ENCODE measurements at places on chromosomes 7 and 10.

DNA sequence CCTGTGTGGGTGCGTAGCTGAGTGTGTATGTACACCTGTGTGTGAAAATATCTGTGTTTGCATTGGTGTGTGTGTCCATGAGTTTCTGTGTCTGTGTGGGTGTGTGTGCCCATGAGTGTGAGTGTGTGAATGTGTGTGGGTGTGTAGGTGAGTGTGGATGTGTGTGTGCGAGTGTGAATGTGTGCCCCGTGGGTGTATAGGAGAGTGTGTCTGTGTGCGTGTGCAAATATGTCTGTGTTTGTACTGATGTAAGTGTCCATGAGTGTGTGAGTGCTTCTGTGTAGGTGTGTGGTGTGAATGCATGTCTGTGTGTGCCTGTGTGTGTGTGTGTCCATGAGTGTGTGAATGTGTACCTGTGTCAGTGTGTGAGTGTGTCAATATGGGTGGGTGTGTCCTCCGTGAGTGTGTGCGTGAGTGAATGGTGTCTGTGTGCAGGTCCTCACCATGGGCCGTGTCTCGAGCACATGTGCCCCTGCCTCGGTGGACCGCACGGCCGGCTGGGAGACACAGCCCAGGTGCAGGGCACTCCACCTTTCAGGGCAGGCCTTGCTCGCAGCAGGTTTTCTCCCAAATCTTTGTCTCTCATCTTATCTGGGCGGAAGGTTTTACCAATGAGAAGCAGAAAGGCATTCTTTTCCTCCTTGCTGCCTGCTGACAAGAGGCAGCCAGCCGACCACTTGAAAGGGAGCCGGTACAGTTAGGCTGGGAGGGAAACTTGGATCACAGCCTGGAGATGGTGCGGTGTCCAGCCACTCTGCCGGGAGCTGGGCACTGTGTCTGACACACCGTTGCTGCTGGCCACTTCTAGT, 107.1 kb upstream of the FAM20C start:
- DNase-seq = no peak

DNA sequence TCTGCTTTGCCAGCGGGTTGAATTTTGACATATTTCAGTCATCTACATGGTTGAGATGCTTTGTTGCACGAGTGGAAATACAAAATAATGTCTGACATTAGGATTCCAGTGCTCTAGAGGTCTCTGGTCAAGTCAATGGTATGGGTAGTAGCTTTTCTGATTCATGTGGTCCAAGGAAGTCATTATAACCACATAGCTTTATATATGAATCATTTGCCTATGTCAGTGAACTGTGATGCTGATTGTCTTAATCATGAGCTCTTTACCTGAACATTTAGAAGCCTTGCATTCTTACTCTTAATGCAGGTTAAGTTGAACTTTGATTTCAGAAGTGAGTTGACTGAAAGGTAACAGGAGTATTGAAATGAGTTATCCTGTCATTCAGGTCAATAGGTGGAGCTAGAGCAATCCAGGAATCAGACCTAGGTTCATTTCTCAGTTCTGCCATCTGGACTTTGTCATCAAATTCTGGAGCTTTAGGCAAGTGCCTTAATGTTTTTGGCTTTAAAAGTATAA, 3.3 kb downstream of the MAPK8 start:
- no peak for DNase-seq

- DNase-seq = peak; percentile 89
These were observed 58.5 kb downstream of the LGI1 start for GRCh38 chr10:93816123-93816747.

DNA sequence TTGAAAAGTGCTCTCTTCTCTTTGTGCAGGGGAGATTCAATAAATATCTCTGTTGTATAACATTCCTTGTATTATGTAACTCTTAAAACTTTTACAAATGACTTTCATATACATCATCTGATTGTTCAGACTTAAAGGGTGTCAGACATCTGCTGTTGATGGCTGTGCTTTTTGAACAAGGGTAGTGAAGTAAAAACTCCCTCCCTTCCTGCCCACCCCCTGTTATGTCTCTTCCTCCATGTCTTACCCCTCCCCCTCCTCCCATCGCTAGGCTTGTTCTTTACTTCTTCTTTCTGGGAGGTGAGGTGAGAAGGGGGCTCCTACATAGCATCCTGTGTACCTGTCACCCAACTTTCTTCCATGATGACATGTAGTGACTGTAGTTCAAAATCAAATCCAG, 23.4 kb upstream of the ABCB4 start:
- no peak for DNase-seq

GRCh38 chr10:128049226-128050120, 76.8 kb downstream of the MKI67 start:
- peak; percentile 44 for DNase-seq

- DNase-seq = no peak
These were observed 83.8 kb downstream of the PDGFA start for GRCh38 chr7:435630-436366.

DNA sequence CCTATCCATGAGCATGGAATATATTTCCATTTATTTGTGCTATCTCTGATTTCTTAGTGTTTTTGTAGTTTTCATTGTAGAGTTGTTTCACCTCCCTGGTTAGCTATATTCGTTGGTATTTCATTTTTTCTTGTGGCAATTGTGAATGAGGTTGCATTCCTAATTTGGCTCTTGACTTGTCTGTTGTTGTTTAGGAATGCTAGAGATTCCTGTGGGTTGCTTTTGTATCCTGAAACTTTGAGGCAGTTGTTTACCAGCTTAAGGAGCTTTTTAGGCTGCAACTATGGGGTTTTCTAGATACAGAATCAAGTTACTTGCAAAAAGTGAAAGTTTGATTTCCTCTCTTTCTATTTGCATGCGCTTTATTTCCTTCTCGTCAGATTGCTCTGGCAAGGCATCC, 304.7 kb upstream of the GRM3 start:
- no peak for DNase-seq

DNA sequence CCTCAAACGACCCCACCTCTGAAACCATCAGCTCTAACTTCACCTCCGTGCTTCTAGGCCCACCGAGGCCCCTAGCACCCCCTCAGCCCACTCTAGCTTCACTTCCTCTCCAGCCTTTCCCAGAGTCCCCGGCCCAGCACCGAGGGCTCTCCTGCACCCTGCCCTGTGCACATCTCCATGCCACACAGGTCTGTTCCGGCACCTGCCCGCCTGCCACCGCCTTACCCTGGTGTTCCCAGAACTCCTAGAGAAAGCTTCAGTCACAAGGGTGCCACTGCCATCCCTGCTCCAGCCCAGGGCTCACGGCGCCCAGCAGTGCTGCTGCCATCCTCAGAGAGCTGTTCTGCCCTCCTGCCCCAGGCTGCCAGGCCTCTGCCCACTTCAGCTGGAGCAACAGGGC, 61.3 kb upstream of the INSIG1 start:
- peak; percentile 27 for DNase-seq

DNA sequence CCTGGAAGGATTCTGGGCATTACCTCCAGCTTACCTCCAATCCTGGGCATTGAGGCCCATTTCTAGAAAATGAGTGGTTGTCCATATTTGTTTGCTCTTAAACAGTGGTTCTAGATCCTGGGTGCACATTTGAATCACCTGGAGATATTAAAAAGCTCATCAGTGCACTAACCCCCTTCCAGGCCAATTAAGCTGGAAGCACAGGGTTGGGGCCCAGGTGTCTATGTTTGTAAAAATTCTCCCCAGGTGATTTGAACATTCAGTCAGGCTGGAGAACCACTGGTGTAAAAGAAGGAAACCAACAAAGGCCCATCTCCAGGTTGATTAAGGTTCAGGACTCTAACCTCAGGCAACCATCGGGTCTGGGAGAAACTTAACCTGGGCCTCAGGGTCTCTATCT, 102.6 kb upstream of the NANOS1 start:
- no peak for DNase-seq

- DNase-seq = no peak
These were observed 14.5 kb upstream of the ZNF777 start for GRCh38 chr7:149475121-149476045.

DNA sequence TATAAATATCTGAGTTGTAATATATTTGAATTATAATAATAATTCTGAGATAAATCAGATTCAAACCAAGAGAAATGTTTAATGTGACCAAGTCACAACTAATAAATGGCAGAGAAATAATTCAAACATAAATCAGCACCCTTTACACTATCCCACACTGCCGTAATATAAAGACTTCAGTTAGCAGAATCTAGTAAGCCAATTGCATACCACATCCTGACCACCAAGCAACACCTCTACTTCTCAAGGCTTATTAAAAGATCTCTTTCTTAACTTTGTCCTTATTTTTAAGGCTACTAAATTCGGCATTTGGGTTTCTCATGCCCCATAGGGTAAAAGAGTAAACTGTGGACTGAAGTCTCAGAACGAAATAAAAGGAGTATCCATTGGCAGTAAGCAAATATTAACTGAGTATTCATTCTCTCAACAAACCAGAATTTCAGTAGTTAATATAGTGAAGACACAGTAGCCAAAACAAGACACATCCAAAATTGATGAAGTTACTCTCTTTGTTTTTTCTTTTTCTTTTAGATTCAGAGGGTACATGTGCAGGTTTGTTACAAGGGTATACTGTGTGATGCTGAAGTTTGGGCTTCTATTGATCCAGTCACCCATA, 14.8 kb downstream of the ACBD5 start:
- no peak for DNase-seq

- DNase-seq = no peak
These were observed 41.7 kb downstream of the RGS10 start for GRCh38 chr10:119500821-119501220.

- DNase-seq = no peak
These were observed 241.4 kb downstream of the LRMDA start for GRCh38 chr10:75672842-75673241.

DNA sequence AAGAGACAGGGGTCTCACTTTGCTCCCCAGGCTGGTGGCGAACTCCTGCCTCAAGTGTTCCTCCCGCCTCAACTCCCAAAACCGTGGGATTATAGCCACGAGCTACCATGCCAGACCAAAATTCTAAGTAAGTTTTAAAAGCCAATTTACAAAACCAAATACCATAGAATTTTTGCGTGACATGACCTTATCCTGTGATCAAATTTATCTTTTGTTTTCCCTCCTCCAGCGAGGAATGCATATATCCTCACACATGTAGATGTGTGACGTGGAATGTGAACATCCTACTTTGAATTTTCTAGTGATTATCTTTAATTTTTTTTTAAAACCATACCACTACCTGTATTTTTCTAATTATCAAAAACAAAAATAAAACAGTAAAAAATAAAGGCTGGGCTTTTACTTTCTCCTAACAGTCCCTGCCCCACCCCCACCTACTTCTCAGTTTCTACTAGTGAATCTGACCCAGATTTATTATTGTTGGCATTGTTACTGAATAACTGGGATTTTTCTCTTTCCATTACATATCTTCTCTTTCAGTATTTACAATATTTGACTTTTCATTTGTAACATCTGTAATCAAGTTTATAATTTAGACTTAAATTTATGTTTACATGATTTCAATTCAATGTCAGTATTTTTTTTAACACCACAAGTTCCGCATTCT, 26.0 kb downstream of the CYTH3 start:
- no peak for DNase-seq

- DNase-seq = peak; percentile 58
These were observed 77.9 kb downstream of the MAD1L1 start for GRCh38 chr7:2154831-2155230.

DNA sequence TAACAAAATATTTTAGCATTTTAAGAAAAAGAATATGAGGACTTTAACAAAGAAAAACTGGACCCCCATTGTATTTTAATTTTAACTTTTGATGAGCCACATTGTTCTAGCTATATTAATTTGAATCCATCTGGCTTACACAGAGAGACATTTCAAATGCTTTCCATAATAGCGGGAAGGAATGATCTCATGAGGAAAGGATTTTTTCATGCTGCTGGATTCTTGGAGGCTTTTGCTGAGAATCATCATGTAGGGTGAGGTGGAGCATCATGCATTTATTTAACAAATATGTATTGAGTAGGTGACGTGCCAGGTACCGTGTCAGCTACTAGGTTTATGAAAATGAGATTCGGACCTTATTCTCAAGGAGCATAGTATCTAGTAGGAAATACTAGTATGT, 1006.3 kb downstream of the SORCS1 start:
- DNase-seq = no peak

DNA sequence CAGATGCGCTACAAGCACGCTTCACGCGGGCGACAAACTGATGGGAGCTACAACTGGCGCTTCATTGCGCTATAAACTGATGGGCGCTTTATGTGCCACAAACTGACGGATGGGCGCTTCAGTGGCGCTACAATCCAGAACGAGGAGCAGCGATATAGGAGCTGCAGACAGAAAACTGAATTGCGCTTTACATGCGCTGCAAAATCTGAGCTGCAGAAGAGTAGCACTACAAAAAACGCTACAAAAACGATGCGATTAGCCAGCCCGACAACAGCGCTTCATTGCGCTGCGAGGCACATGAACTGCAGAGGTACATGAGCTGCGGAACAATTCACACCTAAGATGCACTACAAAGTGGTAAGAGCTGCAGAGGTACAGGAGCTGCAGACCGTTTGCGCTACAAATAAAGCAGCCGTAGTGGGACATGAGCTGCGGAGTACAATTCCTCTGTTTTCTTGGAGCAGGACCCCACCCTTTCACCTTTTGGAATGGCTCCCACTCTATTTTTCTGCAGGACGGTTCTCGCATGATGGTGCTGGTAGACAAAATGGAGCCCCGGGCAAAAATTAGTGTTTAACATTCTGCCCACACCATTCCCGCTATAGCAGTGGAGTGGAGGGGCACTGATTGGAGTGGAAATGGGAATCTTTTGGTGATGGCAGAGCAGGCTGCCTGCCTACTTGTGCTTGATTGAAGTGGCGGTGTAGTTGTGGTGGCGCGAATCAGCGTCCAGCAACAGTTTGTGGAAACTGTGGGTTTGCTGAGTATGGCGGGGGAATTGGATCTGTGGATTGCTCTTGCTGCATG, 1.2 kb upstream of the SGCE start:
- DNase-seq = peak; percentile 38

- DNase-seq = no peak
These were observed 252.7 kb upstream of the ETV1 start for GRCh38 chr7:14242175-14242574.
